Progenitor cell of endocrine pancreas (in vitro differentiated cells): ENCODE measurements at places on chromosomes 1 and 21. TPM values are rescaled to one million over a fixed set of nuclear protein-coding genes. Genes with fewer than 3 reads are reported as not detected.

TENT5C gene
- total RNA-seq: 11.4 and 13.6 TPM in 2 replicates

GRCh38 chr1:12525311-12526181 is 92.5 kb downstream of the DHRS3 start:
- H3K27ac ChIP-seq: no peak overlapping the region
- H3K36me3 ChIP-seq: no peaks in the 10 kb centered on the region
- no peak for DNase-seq
- no peaks in the 10 kb centered on the region for H3K27me3 ChIP-seq

LIN28A gene
- total RNA-seq: 80.2 and 87.8 TPM in 2 replicates

LIPI gene
- total RNA-seq: not detected in 2 replicates

RNU1-3 gene
- total RNA-seq: 3,923 and 3,957 TPM in 2 replicates

- peaks cover 8% of the 10 kb centered on the region for H3K4me1 ChIP-seq
- no peak for DNase-seq
- no peak overlapping the region for H3K27ac ChIP-seq
Measured at GRCh38 chr1:5311634-5312292, 657.4 kb downstream of the AJAP1 start.

GRCh38 chr1:210170220-210170619 is 62.4 kb upstream of the SERTAD4 start:
- H3K4me1 ChIP-seq: peaks cover 3% of the 10 kb centered on the region
- no peak for DNase-seq
- no peaks in the 10 kb centered on the region for H3K27me3 ChIP-seq
- H3K27ac ChIP-seq: no peak overlapping the region

SPATA17 gene
- total RNA-seq: 3.4 and 5.1 TPM in 2 replicates

DNA sequence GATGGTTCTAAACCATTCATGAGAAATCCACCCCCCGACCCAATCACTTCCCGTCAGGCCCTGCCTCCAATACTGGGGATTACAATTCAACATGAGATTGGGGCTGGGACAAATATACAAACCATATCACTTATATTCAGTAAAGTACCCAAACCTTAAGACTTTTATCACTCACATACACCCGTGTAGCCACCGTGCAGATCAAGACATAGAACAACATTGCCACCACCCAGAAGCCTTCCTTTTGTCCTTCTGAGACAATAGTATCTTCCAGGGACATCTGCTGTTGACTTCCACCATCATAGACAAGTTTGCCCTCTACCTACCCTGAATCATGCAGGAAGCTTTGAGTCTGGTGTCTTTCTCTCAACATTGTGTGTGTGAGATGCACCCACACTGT is 37.5 kb downstream of the CLIC6 start:
- DNase-seq: no peak
- H3K4me3 ChIP-seq: no peak overlapping the region
- H3K4me1 ChIP-seq: no peaks in the 10 kb centered on the region
- peaks cover 14% of the 10 kb centered on the region for H3K36me3 ChIP-seq
- H3K27ac ChIP-seq: no peak overlapping the region
- peaks cover 5% of the 10 kb centered on the region for H3K27me3 ChIP-seq

PM20D1 gene
- total RNA-seq: not detected in 2 replicates

DNA sequence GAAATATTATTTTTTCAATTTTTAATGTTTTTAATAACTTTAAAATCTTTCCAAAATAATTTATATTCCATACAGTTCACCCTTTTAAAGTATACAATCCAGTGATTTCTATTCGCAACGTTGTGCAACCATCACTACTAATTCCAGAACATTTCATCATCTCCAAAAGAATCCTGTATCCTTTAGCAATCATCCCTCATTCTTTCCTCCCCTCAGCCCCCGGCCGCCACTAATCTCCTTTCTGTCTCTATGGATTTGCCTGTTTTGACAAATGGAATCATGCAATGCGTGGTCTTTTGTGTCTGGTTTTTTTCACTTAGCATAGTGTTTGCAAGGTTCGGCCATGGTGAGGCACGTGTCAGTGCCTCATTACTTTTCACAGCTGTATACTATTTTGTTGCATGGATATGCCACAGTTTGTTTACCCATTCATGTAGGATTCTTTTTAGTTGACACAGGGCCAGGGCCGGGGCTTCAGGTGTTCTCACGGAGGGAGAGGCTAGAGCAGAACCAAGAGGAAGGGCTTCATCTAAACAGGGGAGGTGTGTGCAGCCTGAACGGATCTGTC is 40.6 kb upstream of the ZBTB40 start:
- peaks cover 19% of the 10 kb centered on the region for H3K27me3 ChIP-seq
- no peak for DNase-seq

MMEL1 gene
- total RNA-seq: 0.64 and 0.93 TPM in 2 replicates

DNA sequence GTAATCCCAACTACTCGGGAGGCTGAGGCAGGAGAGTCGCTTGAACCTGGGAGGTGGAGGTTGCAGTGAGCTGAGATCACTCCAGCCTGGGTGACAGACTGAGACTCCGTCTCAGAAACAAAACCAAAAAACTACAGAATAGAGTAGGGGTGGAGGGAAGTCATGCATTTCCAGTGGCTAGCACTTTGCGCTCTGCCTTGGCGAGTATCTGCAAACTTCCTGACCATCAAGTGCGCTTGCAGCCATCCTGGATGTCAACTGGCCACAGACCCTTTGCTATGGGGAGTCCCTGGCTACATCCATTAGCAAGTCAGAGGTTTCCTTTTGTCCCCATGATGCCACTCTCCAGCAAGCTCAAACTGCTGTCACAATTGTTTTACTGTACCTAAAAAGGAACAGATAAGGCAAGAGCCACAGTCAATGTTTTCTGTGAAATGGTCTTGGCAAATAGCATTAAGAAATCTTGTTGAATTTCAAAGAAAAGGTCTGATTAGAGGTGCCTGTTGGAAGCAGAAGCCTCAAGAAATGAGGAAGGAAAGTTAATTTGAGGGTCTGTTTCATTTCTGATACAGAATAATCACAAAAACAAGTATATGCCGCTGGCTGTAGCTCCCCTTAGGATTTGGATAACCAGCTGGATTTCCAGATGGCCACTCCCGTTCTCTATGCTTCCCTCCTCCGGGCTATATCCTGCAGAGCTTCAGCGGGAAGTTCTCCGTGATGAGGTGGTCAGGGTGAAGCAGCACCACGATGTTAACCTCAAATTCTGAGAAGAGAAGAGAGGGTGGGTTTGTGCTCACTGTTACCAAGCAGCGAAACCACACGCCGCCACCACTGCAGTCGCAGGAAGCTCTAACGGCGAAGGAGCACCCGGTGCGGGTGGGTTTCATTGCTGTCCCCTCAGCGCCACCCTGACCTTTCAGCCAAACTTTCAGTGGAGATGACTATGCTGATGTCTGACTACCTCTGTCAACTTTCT is 42.0 kb downstream of the VPS26C start:
- H3K36me3 ChIP-seq: peaks cover 59% of the 10 kb centered on the region
- H3K27ac ChIP-seq: no peak overlapping the region
- H3K4me3 ChIP-seq: no peak overlapping the region
- H3K4me1 ChIP-seq: no peaks in the 10 kb centered on the region
- H3K27me3 ChIP-seq: no peaks in the 10 kb centered on the region

DNA sequence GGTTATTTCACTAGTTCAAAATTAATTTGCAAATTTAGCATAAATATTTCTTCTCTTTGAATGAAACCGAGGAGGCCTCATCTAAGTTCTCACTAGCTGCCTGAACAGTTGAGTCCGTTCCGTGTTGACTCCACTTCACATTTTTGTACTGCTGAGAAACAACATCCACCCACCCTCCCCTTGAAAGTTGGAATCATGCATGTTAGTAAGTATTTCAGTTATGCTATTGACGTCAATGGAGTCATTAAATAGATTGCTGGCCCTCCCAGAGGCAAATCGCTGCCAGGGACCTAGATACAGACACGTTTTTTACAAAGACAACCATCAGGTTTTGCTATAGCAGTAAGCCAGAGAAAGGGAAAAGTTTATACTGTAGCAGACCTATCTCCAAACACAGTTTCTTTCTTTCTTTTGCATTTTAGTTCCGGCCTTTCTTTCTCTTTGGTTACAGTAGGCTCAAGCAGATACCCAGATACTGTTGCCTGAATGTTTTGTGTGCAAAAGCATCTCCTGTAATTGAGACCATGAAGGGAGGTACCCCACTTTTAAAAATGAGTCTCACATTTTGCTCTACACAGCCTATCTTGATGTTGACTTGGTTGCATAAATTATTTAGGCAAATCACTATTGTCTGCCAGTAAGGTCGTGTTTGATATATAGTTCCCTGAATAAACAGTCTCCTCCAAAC is 262.6 kb upstream of the SGIP1 start:
- DNase-seq: no peak
- peaks cover 31% of the 10 kb centered on the region for H3K27me3 ChIP-seq
- no peaks in the 10 kb centered on the region for H3K36me3 ChIP-seq
- peaks cover 20% of the 10 kb centered on the region for H3K4me1 ChIP-seq
- H3K4me3 ChIP-seq: no peak overlapping the region
- peak overlapping the region; percentile 63 for H3K27ac ChIP-seq

- no peaks in the 10 kb centered on the region for H3K4me1 ChIP-seq
- peaks cover 2% of the 10 kb centered on the region for H3K36me3 ChIP-seq
- H3K4me3 ChIP-seq: no peak overlapping the region
- no peaks in the 10 kb centered on the region for H3K27me3 ChIP-seq
- H3K27ac ChIP-seq: no peak overlapping the region
Measured at GRCh38 chr1:162548170-162548569, 13.4 kb upstream of the UAP1 start.

GRCh38 chr1:12568009-12568767 is 49.8 kb downstream of the DHRS3 start:
- peak overlapping the region; percentile 82 for H3K27ac ChIP-seq
- no peaks in the 10 kb centered on the region for H3K4me1 ChIP-seq

GRCh38 chr1:61741711-61742619 is at the start of gene PATJ:
TSS of gene PATJ (plus strand) at chr1:61742480. CDS start at chr1:61762893, 20,413 bp downstream.
- peak within 1 kb of the TSS; percentile 99 for H3K27ac ChIP-seq
- H3K4me3 ChIP-seq: peak within 1 kb of the TSS; percentile 92
- H3K4me1 ChIP-seq: peaks cover 26% of the 10 kb centered on the region
- peak; percentile 80 for DNase-seq
- H3K27me3 ChIP-seq: no peaks in the 10 kb centered on the region

GRCh38 chr1:13703128-13703513 is 3.1 kb downstream of the PRDM2 start:
- peaks cover 7% of the 10 kb centered on the region for H3K36me3 ChIP-seq
- DNase-seq: no peak
- H3K4me1 ChIP-seq: peaks cover 14% of the 10 kb centered on the region
- no peak overlapping the region for H3K27ac ChIP-seq
- H3K4me3 ChIP-seq: no peak overlapping the region
- H3K27me3 ChIP-seq: peaks cover 4% of the 10 kb centered on the region

DNA sequence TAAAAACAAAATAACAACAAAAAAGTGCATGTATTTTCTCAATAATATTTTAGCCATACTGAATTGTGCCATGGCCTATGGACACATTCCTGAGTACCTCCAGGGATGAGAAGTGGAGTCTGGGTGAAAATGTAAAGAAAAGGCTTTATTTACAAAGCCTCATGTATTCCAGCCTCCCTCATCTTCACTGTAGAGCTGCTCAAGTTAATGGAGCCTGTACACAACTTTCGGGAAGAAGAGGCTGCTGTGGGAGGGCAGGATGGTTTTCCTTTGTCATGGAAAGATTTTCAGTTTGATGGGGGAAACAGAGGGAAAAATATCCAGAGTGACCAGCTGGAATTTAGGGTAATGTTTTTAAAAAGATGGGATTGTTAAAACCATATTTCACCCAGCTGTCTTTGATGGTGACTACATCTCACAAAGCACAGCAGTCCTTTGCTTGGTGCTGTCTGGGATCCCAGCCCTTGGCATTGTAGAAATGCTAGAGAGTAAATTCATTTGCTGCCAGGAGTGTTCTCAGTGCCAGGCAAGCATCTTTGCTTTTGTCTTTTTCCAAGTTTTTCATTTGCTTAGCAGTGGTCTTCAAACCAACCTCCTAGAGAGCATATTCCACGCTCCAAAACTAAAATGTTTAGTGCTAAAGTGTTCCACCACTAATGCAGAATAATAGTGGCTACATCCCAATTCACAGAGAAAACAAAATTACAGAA is 54.9 kb downstream of the DPT start:
- no peak overlapping the region for H3K4me3 ChIP-seq
- DNase-seq: no peak
- H3K4me1 ChIP-seq: no peaks in the 10 kb centered on the region
- H3K27ac ChIP-seq: no peak overlapping the region
- no peaks in the 10 kb centered on the region for H3K27me3 ChIP-seq

DNA sequence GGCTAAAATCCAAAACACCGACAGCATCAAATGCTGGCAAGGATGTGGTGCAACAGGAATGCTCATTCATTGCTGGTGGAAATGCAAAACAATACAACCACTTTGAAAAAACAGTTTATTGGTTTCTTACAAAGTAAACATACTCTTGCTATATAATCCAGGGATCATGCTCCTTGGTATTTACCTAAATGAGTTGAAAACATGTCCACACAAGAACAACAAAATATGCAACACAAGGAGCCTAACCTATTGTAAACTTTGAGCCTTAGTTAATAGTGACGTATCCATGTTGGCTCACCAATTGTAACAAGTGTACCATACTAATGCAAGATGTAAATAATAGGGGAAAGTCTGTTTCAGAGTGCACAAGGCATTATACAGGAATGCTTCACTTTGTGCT is 37.2 kb upstream of the PGBD5 start:
- no peaks in the 10 kb centered on the region for H3K36me3 ChIP-seq
- H3K27ac ChIP-seq: no peak overlapping the region
- H3K27me3 ChIP-seq: no peaks in the 10 kb centered on the region
- DNase-seq: no peak
- peaks cover 5% of the 10 kb centered on the region for H3K4me1 ChIP-seq

FCMR gene
- total RNA-seq: not detected in 2 replicates

GRCh38 chr1:43554444-43554992 is 23.8 kb downstream of the PTPRF start:
- no peak for DNase-seq
- H3K36me3 ChIP-seq: peaks cover 23% of the 10 kb centered on the region
- H3K4me3 ChIP-seq: no peak overlapping the region
- H3K27ac ChIP-seq: peak overlapping the region; percentile 98
- peaks cover 49% of the 10 kb centered on the region for H3K4me1 ChIP-seq

OR2L5 gene
- total RNA-seq: not detected in 2 replicates

- no peak overlapping the region for H3K27ac ChIP-seq
- no peak overlapping the region for H3K4me3 ChIP-seq
- no peaks in the 10 kb centered on the region for H3K36me3 ChIP-seq
- DNase-seq: no peak
Measured at GRCh38 chr1:67532452-67533216, 102.4 kb upstream of the SERBP1 start.

AIRE gene
- not detected in 2 replicates for total RNA-seq
